ENCODE measurements at places on chromosomes 3 and 15.

DNA sequence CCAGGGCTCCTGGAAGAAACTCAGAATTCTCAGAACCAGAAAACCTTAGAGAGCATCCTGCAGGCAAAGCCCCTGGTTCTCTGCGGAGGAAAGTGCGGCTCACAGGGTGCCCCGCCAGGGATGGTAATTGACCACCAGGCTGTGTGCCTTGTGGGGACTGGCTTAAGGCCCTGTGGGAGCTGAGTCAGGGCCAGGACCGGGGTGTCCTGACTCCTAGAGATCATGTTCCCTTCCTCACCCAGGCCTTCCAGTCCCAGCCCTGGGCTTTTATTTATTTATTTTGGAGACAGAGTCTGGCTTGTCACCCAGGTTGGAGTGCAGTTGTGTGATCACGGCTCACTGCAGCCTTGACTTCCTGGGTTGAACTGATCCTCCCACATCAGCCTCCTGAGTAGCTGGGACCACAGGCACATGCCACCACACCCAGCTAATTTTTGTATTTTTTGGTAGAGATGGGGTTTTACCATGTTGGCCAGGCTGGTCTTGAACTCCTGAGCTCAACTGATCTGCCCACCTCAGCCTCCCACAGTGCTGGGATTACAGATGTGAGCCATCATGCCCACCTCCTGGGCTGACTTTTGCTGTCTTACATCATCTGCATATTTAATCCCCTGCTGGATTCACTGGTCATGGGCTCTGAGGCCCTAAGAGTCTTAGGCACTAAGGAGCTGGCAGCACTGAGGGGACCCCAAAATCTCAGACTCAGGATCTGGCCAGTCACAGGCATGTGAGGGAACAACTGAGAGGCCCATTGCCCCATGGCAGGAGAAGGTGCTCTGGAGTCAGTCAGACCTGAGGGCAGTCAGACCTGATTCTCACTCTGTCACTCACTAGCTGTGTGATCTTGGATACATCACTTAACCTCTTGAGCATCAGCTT, 20.4 kb upstream of the LAMP3 start:
- DNase-seq, result no peak

DNA sequence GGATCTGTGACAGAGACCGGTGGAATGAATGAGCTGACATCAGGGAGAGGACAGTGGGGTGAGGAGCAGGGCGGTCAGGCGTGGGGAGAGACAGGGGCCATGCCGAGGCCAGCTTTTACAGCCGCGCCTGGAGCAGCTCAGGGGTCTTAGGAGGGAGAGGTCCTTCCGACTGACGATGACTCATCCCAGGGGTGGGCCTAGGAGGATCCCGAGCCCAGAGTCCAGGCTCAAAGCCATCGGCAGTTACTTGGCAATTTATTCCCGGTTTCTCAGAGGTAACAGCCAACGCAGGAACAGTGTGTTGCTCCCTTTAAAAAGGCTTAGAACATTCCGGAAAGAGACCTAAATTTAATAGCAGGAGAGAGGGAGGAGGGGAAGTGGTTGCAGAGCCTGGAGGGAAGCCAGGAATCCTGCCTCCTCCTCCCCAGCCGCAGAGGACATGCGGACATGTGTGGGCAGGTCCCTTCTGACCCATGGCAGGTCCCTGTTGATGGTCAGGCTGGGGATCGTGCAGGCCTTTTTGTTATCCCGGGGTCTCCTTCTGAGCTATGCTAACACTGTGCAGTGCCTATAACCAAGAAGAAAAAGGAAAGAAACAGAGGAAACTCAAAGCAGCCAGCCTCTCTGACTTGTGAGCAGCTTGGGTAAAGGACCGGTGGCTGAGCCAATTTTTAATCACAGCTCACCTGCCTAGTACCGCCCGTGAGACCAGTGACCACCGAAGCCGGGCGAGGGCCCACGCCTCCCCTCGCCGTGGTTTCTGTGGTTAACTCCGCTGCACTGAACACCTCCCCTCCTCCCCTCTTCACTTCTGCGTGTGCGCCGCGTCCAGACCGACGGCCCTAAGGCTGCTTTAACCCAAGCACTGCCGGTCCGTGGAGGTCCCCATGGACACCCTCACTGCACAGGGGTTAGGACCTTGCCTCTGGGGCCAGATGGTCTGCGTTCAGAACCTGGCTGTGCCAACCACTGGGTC, 392.4 kb upstream of the PROK2 start:
- DNase-seq, result peak; percentile 44

- no peak for DNase-seq
Measured at GRCh38 chr15:89395461-89395871, 60.8 kb upstream of the POLG start.

DNA sequence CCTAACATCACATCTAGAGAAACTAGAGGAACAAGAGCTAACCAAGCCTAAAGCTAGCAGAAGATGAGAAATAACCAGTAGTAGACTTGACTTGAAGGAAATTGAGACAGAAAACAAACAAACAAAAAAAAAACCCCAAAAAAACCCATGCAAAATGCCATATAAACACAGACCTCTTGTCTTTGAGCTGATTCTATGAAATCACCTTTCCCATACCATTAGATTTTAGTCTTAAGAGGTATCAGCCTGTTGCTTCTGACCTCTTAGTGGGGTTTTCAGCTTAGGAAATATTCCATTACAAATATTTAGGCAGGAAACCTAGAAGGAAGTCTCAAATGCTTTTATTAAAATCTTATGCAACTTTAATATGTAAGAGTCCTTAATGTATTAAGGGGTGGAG, 23.9 kb upstream of the ST3GAL6 start:
- DNase-seq, result no peak

- DNase-seq, result no peak
Measured at GRCh38 chr3:169299129-169299528, 364.4 kb downstream of the MECOM start.

DNA sequence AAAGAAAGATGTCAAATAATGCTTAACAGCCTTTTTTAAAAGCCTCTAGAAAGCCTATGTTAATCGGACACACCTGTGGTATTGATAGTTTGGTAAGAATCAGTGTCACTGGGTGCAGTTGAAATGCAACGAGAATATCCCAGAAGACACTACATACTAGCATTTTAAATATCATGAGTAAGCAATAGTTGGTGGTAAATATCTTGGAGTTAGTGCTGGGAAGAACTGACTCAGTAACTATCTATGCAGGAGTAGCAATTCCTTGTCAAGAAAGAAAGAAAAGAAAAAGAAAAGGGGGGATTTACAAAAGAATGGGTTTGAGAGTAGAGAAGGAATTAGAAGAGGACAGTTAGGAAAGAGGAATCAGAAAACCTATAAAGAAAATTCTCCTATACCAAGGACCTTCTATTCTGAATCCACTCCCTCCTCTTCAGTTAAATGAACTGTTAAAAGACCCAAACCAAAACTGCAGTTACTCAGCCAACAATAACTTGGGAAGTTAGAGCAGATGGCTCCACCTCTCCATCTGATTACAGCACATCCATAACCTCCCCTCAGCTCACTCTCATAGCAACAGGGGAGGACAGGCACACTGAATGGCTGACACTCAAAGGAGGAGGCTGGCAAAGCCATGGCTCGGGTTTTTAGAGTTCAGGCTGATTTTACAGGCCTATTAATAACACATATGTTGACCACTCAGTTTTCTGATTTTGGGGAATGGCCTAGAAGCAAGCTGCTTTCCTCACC, 207.6 kb upstream of the MDFIC2 start:
- DNase-seq, result no peak

DNA sequence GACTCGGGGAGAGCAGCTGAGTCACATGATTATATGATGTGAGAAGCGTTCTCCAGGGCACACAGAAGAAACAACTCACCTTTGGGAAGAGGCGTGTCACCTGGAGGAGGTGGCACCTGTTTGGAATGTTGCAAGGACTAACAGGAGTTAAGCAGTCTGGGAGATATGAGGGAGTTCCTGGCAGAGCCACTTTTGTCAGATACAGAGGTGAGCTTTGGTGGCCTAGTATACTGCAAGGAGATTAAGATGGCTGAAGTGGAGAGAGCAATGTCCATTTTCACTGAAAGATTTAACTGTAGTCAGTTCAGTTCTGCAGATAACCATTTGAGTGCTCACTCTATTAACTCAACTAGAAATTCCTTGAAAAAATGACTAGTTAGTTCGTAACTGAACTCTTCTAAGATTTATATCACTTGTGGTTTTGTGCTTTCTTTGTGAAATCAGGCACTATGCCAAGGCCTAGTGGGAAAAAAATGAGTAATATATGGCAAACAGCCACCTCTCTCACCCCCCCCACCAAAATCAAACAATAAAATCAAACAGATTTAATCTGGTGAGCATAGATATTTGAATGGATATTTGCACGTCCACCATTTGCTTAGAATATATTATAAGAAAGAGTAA, 61.3 kb downstream of the CRYBG3 start:
- no peak for DNase-seq

GRCh38 chr3:135596563-135596962, 369.0 kb upstream of the PPP2R3A start:
- no peak for DNase-seq

DNA sequence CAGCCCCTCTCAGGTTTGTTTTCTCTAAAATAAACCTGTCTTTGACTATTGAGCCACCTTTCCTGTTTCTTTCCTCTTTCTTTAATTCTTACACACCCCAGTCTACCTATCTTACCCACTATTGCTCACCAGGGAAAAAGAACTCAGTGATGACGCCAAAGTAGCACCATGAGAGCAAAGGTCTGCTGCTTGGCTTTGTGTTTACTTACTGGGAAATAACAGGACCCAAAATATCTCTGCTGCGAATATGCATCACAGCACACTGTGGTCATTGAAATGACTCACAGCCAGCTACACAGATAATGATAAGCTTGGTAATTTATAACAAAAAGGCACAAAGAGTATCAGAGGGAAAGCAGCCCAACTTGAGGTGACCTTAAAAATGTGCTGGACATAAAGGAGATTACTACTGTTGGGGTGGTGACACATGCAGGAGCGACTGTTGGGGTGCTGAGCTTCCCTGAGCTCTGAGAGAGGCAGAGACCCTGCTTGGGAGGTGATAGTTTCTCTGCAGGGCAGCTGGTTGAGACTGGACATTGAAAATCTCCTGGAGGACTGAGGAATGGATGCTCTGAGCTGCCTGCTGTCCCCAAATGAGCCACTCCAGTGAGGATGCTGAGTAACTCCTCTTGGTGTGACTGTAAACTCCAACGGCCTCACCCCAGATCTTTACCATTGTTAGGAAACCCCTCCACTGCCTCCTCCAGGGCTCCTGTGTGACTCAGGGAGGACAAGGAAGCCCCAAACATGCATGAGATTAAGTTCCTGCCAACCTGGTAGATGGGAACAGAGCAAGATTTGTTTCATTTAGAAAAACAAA, 14.5 kb downstream of the EFCAB12 start:
- peak; percentile 48 for DNase-seq

- no peak for DNase-seq
Measured at GRCh38 chr3:67804089-67804488, 149.7 kb upstream of the SUCLG2 start.

DNA sequence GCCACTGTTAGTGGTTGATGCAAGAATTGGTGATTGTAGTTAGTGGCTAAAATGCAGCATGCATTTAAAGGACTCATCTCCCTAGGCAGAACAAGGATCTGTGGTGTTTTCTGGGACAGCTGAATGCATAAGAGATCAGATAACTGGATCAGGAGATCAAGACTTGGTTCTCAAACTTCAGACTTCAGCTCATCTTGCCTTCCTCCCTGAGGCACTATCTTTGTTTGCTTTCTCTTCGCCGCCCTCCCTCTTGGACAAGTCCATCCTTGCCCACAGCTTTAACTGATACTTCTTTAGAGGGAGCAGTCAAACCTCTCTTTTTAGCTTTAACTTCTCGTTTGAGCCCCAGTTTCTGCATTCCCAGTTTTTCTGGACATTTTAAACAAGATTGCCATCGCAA, 195.4 kb upstream of the TPRG1 start:
- no peak for DNase-seq

DNA sequence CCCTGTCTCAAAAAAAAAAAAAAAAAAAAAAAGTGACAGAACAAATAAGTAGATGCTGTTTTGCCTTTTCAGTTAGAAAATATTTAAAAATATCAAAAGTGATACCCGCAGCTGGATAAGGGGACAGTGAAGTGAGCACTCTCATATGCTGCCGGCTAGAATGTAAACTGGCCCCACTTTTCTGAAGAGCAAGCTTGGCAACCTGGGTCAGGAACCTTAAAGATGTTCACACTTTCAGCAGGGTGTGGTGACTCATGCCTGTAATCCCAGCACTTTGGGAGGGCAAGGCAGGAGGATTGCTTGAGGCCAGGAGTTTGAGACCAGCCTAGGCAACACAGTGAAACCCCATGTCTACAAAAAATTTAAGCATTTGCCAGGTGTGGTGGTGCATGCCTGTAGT, 17.4 kb downstream of the FSD2 start:
- DNase-seq, result no peak

DNA sequence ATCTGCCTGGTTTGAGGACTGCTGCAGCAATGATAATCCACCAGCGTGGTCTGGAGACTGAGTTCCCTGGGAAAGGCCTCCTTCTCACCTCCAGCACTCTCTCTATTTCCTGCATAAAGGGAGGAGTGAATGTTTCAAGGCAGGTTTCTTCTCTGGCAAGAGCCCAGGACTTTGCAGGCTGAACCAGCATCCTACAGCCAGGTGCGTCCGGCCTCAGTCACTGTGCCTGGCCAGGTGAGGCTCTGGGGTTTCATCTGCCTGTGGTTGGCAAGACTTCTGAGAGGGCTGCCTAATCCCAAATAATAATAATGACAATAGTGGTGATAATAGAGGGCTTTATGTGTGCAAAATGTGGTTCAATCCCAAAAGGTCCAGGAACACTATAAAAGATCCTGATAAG, 269.0 kb upstream of the TBC1D5 start:
- DNase-seq, result no peak

GRCh38 chr15:90620379-90621067, 90.8 kb downstream of the CRTC3 start:
- DNase-seq, result peak; percentile 68

DNA sequence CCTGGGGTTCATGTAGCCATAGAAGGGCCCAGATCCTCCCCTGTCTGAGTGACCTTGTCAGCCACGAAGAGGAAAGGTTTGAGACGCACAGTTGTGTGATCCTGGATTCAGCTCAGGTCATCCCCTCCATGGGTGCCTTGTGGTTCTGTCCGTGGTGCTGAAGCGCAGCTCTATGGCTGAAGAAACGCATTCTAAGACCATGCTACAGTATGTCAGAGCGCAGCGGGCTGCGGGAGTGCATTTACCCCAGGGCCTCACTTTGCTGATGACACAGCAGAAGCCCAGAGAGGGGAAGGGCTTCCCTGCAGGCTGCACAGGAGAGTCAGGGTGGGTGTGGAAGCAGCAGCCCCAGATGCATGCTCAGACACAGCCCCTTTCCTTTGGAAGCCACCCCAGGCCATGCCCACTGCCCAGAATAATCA, 68.8 kb upstream of the IQSEC1 start:
- no peak for DNase-seq

Measured in germinal center (tissue), 1 donor.